Astrocyte (in vitro differentiated cells and primary cell): ENCODE measurements at places on chromosomes 1 and 21. TPM values are rescaled to one million over a fixed set of nuclear protein-coding genes. Genes with fewer than 3 reads are reported as not detected.

Gene CEP350
- 28.8 and 29.2 TPM in 2 replicates for total RNA-seq

Gene FGGY
- 6.8 and 8.3 TPM in 2 replicates for total RNA-seq

Gene DISP3
- 0.32 and 0.34 TPM in 2 replicates for total RNA-seq

DNA sequence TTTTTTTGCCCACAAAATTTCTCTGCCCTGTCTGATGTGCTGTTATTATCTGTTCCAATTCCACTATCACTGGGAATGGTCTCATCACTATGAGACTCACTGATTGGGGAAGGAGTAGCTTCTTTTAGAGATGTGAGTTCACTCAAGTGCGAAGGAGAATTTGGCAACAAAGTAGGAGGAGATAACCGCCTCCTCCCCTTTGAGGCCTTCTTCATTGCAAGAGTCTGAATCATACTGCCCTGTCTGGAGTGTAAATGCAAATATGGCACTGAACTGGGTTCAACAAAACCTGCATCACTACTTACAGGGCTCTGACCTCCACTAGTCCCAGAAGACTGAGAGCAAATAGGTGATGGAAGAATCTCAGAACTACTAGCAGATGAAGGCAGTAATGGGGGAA is 83.4 kb downstream of the ASH1L start:
- no peaks in the 10 kb centered on the region for H3K27me3 ChIP-seq
- H3K27ac ChIP-seq = no peak overlapping the region
- no peak overlapping the region for H3K4me3 ChIP-seq
- H3K4me1 ChIP-seq = peaks cover 9% of the 10 kb centered on the region
- H3K36me3 ChIP-seq = peaks cover 10% of the 10 kb centered on the region

GRCh38 chr1:93042187-93043056 is 36.7 kb upstream of the MTF2 start:
- H3K4me3 ChIP-seq = no peak overlapping the region
- no peaks in the 10 kb centered on the region for H3K36me3 ChIP-seq
- no peak for DNase-seq
- H3K27ac ChIP-seq = no peak overlapping the region
- no peaks in the 10 kb centered on the region for H3K27me3 ChIP-seq

- H3K4me3 ChIP-seq = no peak overlapping the region
- H3K27ac ChIP-seq = no peak overlapping the region
- no peaks in the 10 kb centered on the region for H3K27me3 ChIP-seq
- H3K4me1 ChIP-seq = no peaks in the 10 kb centered on the region
- peaks cover 24% of the 10 kb centered on the region for H3K36me3 ChIP-seq
These were observed 2.4 kb downstream of the NECAP2 start for GRCh38 chr1:16442941-16443340.

- H3K27me3 ChIP-seq = peaks cover 7% of the 10 kb centered on the region
- peaks cover 8% of the 10 kb centered on the region for H3K4me1 ChIP-seq
- no peak for DNase-seq
- no peak overlapping the region for H3K4me3 ChIP-seq
- H3K27ac ChIP-seq = no peak overlapping the region
- no peaks in the 10 kb centered on the region for H3K36me3 ChIP-seq
These were observed 21.0 kb downstream of the MMEL1 start for GRCh38 chr1:2611621-2612437.

DNA sequence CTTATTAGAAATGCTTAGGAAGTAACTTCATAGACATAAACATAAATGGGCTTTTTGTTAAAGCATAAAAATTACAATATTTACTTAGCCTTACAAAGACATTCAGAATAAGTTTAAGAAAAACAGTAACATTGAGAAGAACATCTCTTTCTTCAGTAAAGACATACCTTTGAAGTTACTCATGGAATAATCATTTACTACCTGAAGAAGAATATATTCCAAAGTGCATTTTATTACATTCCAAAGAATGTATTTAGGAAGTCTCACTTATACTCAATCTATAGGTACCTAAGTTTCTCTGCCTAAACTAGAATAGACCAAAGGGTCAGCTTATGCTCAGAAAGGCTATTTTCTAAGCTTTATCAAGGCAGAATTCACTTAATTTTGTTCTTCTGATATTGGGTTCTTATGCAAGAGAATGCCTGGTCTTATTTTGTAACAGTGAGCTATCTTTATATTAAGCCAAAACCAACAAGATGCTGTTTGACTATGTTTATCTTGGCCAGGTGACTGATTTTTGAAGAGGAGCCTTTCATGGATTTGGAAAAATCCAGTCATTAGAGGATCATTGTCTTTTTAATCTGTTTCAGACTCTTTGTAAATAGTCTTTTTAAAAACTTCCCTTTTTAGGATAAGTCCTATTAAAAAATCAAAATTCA is 110.1 kb downstream of the OLFML2B start:
- H3K36me3 ChIP-seq = no peaks in the 10 kb centered on the region
- DNase-seq = peak; percentile 65
- H3K4me3 ChIP-seq = no peak overlapping the region
- H3K27ac ChIP-seq = no peak overlapping the region
- no peaks in the 10 kb centered on the region for H3K27me3 ChIP-seq
- H3K4me1 ChIP-seq = peaks cover 37% of the 10 kb centered on the region

DNA sequence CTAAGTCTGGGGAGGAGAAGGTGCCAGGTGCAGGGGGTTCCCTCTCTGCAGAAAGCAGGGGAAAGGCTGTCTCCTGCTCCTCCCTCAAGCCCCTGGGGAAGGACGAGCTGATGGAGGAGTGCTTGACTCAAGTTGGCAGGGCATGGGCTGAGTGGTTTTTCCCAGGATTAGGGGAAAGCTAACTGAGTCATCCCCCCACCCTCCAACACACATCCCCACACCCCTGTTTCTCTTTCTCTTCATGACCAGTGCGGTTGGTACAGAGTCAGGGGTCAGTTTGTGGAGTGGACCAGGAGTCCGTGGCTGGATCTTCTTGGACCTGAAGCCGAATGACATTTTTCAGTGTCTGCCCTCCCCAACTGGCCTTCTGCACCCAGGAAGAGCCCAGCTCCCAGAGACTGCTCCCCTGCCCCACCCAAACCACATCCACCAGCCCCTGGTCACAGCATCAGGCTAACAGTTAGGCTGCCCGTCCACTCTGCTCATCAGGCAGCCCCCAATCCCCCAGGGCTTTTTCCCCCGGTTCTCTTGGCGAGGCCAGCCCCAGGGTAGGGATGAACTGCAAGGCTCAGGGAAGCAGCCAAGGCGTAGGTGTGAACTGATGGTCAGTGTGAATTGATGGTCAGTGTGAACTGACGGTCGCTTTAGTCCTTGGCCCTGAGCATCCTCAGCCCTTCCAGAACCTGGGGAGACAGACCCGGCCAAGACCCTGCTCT is 81.0 kb downstream of the PAX7 start:
- H3K27ac ChIP-seq = no peak overlapping the region
- H3K27me3 ChIP-seq = peaks cover 9% of the 10 kb centered on the region

GRCh38 chr21:16976193-16976592 is 536.6 kb upstream of the CXADR start:
- H3K27me3 ChIP-seq = no peaks in the 10 kb centered on the region
- H3K27ac ChIP-seq = no peak overlapping the region
- no peaks in the 10 kb centered on the region for H3K4me1 ChIP-seq
- H3K36me3 ChIP-seq = no peaks in the 10 kb centered on the region
- no peak overlapping the region for H3K4me3 ChIP-seq
- DNase-seq = peak; percentile 1

GRCh38 chr1:198934901-198935305 is 296.1 kb downstream of the PTPRC start:
- H3K4me1 ChIP-seq = peaks cover 10% of the 10 kb centered on the region
- no peaks in the 10 kb centered on the region for H3K27me3 ChIP-seq
- peak; percentile 59 for DNase-seq

- H3K27ac ChIP-seq = no peak overlapping the region
- no peak overlapping the region for H3K4me3 ChIP-seq
- H3K36me3 ChIP-seq = peaks cover 7% of the 10 kb centered on the region
These were observed 139.3 kb downstream of the TIAM1 start for GRCh38 chr21:31204801-31205200.

DNA sequence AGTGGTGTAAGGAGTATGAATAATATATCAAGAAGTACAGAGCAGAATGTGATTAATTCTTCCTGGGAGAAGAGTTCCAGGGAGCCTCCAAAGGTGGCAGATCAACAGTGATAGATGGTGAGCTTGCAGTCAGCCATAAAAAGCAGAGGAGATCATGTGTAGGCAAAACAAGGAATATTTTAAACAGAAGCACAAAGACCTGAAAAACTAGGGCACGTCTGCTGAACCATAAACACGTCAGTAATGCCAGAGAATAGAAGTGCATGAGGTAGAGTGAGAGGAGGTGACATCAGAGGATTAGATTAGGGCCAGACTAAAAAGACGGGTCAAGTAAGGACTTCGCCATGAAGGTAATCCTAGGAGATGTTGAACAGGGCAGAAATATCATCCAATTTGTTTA is 151.8 kb downstream of the EIF4G3 start:
- peaks cover 17% of the 10 kb centered on the region for H3K4me1 ChIP-seq
- H3K36me3 ChIP-seq = no peaks in the 10 kb centered on the region
- no peaks in the 10 kb centered on the region for H3K27me3 ChIP-seq
- DNase-seq = no peak
